SK-N-MC (cell line): ENCODE measurements at places on chromosomes 1 and 21.
A peak's percentile ranks its signal among the peaks of the same experiment; 100 is the strongest.

- no peak for DNase-seq
Observed at GRCh38 chr1:11539850-11540772, 61.2 kb downstream of the DISP3 start.

GRCh38 chr1:243253926-243254232, 1.2 kb downstream of the CEP170 start:
- no peak for DNase-seq

GRCh38 chr1:2904191-2904590, 102.7 kb upstream of the TTC34 start:
- no peak for DNase-seq

DNA sequence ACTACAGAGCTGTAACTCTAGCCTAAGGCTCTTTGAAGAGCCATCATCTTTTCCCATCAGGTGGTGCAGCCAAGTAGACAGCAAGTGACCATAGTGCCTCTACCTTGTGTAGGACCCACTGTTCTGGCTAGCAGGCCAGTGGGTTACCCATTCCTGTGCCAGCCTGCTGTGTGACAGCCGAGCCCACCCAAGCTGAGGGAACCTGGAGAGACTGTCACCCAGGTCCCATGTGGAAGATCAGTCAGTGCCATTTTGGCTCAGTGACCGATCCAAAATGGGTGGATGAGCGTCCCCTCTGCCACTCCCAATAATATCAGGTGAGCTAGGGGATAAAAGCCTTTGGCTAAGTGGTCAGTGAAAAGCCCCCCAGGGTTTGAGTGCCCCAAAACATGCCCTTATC, 417.9 kb downstream of the MATN1 start:
- no peak for DNase-seq

GRCh38 chr21:46020581-46020980, 39.0 kb downstream of the COL6A1 start:
- DNase-seq: no peak

DNA sequence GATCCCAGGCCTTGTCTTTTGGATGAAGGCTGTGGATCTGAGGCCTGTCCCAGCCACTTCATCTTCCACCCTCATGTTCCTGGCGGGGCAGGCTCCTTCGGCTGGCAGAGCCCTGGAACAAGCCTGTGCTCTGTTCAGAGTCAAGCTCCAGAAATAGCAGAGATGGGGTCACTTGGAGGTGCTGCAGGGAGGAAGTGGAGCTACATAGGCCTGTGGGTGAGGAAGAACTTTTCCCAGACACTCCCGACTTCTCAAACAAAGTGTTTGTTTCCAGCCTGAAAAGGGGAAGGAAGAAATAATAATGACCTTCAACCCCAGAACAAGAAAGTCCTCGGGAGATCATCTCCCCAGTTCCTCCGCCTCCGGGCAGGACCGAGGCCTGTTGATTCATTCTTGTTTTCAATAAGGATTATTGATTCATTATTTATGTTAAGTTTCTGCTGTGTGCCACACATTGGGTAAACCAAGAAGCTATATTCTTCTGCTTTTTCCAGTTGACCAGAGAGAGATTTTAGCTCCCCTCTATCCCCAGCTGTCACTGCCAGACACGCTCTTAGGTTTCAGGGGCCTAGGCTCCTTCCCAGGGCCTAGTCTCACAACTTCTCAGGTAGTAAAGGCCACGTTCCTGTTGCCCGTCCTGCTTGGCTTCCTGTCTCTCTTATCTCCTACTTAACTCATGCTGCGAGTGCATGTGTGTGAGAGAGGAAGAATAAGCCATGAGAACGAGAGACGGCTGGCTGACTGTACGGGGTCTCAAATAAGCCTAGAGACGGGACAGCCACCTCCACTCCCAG, 16.9 kb downstream of the IKBKE start:
- no peak for DNase-seq

GRCh38 chr1:61519631-61520030, 205.3 kb downstream of the TM2D1 start:
- no peak for DNase-seq

DNA sequence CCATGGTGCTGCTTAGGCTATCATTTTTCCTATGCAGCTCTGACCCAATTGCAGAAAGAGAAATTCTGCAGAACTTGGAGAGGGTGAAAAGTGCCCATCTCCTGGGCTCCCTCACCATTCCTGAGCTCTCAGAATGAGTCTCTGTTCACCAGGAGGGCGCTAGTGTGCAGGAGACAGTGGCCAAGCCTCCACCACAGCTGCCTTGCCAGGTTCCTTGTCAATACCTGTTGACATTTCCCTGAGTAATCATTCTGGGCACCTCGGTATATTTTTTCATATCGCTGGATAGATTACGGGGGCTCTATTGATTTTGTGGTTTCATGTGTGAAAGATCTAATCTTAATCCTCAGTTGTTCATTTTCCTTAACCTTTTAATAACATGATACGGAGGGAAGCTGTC, 13.0 kb upstream of the C8B start:
- no peak for DNase-seq

GRCh38 chr1:160209321-160210046, 4.3 kb downstream of the PEA15 start:
- no peak for DNase-seq

DNA sequence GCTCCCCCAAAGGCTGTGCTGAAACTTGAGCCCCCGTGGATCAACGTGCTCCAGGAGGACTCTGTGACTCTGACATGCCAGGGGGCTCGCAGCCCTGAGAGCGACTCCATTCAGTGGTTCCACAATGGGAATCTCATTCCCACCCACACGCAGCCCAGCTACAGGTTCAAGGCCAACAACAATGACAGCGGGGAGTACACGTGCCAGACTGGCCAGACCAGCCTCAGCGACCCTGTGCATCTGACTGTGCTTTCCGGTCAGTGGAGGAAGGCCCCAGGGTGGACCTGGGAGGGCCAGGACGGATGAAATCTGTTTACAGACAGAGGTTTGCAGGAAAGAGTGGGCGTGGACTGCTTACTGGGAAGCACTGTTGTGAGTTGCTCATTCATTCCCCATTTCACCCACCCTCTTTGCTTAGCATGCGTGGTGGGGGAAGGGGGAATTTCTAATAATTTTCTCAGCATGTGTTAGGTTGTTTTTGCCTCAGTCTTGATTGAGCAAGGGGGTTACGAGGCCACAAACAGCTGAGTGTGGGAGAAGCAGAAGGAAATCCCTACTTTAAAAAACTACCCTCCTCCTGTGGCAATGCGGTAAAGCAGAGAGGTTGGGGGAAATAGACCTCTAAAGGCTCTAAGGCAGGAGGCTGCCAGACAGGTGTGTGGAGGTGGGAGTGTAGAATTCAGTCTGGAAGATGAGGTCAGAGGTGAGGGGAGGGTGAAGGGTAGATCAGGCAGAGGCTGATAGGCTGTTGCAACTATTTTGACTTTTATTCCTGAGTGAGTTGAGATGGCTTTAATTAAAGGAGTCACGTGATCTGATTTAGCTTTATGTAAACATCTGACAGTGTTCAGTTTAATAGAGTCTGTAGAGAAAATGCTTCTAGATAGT, 1.3 kb downstream of the FCGR2A start:
- peak; percentile 68 for DNase-seq

- peak; percentile 55 for DNase-seq
Observed at GRCh38 chr1:230797942-230798365, 50.8 kb downstream of the CAPN9 start.

GRCh38 chr1:209727785-209728184, 23.1 kb downstream of the HSD11B1 start:
- DNase-seq: no peak

- DNase-seq: no peak
Observed at GRCh38 chr1:55669293-55669692, 454.1 kb upstream of the USP24 start.

DNA sequence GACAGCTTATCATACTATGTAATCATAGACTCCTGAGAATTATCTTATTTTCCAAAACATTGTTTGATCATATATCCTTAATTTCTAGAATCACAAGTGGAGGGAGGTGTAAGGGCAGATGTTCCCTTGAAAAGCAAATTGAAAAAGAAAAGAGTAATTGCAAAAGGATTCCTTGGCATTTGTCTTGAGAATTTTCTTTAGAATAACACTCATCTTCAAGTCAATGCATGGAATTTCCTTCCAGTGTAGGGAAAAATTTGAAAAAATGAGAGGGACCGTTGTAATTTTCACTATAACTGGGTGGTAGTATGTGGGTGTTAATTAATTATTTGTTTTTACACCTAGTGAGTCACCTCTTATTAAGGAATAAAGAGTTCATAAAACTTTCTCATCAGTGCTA, 724.6 kb upstream of the ADAMTS5 start:
- DNase-seq: no peak

DNA sequence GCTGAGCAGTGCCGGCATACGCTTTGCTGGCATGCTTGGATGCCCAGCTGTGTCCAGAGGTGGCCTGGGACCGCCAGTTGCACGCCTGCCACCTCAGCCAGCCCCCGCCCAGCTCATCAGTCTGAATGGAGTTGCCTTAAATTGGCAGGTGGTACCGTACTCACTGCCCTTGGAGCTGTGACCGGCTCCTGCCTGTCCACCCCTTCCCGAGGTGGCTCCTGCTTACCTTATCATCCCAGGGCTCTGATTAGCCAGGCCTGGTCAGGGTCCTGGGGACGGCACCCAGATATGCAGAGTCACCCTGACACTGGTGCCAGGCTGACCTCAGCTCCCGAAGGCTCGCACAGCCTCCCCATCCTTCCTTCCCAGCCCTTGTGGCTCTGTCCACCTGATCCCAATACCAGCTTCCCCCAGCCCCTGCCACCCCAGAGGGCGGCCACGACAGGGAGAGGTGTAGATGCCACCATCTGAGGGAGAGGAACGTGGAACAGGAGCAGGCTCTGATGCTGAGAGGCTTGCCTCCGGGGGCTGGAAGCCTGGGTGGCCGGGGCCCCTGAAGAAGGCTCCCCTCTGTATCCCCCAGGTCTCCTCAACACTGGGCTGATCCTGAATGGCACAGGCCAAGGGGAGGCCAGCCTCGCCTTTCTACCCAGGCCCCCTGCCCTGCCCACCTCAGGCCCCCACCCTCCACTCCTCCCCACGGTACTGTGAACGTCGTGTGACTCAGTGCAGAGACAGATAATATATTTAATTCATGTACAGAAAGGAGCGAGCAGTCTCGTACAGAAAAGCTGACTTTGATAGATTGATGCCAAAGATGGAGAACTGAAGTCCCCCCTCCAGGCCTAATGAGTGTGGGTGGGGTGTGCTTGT, 27.8 kb downstream of the CDK18 start:
- no peak for DNase-seq

GRCh38 chr1:54483875-54484437, 64.1 kb upstream of the ACOT11 start:
- DNase-seq: no peak

DNA sequence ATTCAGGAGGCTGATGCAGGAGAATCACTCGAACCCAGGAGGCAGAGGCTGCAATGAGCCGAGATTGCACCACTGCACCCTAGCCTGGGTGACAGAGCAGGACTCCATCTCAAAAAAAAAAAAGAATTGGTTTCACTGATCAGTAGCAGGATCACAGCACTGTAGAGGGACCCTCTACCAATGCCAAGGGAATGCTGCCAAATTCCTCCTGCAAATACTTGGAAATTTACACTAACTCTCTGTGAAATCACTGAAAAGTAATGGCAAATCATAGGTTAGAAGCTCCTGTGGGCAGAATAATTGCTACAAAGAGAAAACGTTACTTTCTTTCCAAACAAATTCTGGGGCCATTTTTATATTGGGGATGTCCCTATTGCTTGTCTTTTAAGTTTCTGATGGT, 6.7 kb upstream of the GPR25 start:
- no peak for DNase-seq
